ENCODE measurements at places on chromosomes 2 and 18.

GRCh38 chr2:236034974-236035373 is 133.2 kb downstream of the GBX2 start:
- DNase-seq = no peak

DNA sequence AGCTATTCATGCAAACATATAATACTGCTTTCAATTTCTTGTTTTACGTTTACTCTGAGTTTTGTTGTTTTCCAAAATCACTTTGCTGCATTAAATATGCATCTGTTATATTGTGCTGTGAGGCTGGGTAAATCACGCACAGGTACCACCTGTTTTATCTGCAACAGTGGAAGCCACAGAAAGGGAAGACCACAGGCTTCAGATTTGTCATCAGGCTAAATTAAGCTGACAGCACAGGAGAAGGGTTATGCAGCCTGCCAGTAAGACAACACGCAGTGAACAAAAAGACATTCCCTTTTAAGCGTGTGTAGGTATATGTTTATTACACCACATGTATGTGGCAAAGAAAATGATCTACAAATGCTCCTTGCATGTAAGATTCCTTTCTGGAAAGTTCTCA is 38.2 kb downstream of the ZNF516 start:
- no peak for DNase-seq

- DNase-seq = no peak
Observed at GRCh38 chr18:53153800-53154199, 813.8 kb downstream of the DCC start.

DNA sequence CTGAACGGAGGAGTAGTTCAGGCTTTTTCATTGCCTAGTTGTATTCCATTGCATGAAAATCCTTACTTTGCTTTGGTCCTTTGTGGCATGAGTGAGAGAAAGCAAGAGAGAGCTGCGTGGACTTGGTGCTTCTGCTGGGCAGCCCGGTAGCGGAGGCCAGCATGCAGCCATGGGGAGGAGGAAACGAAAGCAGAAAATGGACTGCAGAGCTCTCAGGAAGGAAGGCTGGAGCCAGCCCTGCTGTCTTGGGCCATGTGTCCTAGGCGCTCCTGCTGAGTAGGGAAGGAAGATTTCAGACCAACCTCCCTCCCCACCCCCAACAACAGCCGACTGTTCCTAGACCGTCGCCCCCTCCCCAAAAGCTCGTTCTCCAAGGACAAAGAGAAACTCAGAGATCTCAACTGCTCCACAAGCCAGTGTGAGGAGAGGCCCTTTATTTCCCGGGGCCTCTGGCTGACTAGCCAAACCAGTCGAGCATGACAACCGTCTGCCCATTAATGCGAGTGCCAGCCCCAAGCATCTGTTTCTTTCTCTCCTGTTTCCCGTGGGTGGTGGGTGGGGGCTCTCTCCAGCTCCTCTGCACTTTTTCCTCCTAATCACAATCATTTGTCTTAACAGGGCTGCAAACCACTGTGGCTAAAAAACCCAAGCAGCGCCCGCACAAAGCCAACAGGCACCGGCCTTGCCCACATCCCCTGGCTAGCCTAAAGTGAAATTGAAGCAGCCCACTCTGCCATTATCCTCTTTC is 66.8 kb upstream of the FZD7 start:
- no peak for DNase-seq

DNA sequence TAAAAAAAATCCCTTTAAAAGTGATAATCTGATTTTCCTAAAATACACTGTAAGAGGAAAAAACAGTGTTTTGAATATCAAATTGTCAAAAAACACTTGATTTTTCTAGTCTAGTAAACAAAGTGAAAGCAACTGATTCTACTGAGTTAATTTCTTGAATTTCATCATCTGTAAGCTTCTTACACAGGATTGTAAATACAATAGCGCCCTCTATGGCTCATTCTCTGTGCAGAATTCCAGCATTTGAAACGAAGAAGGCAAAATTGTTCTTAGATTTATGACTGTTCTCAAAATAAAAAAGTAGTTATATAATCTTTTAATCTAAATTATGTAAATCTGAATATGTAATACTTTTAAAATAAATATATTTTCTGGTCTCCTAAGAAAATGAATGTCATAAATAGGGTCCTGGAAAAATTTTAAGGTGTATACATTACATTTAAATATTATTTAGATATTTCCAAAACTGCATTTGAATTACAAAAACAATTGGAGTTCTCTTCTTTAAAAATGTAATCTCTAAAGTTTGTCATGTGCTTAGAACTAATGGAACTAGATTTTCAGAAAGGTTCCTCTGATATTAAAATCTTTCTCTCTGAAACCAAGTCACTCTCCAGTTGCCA is 176.9 kb upstream of the MC4R start:
- DNase-seq = no peak

- DNase-seq = no peak
Observed at GRCh38 chr2:10091182-10091888, 11.1 kb upstream of the CYS1 start.

- DNase-seq = no peak
Observed at GRCh38 chr18:21129566-21130216, 18.1 kb upstream of the ROCK1 start.
